Epithelial cell of proximal tubule (primary cell): ENCODE measurements at places on chromosomes 6 and 20. TPM values are rescaled to one million over a fixed set of nuclear protein-coding genes. Genes with fewer than 3 reads are reported as not detected.

GRCh38 chr6:143060806-143061596 lies at the start of gene AIG1:
AIG1 (plus strand) TSS chr6:143060889; CDS start chr6:143060926, 37 bp downstream.
- DNase-seq = no peak

GRCh38 chr6:27136077-27136644 lies 111.3 kb upstream of the PRSS16 start:
- no peak for DNase-seq

Gene TNF
- total RNA-seq = 13.9 and 14.2 TPM in 2 replicates

GRCh38 chr6:131868836-131869235 lies 61.0 kb downstream of the ENPP1 start:
- DNase-seq = no peak

Gene COL21A1
- not detected in 2 replicates for total RNA-seq

Gene MAPK13
- total RNA-seq = 33.8 and 44.6 TPM in 2 replicates

GRCh38 chr20:63891061-63892002 lies 3.6 kb upstream of the DNAJC5 start:
- no peak for DNase-seq

Gene ZSCAN16
- total RNA-seq = 6.7 and 7.4 TPM in 2 replicates

DNA sequence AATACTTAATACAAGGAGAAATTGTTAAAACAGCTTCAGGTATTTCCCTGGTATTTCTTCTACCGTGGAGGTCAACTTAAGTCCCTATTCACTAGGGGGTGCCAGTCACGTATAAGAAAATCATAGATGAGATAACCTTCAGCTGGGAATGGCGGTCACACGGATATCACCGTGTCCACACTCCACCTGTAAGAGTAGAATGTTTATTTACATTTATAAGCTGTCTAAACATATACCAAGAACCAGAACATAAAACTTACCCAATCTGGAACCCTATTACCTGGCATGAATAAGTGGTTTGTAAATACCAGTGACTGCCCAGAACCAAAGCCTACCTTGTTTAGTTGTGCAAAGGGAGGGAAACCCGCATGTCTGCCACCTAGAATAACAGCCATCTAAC lies 1.9 kb upstream of the ELOVL4 start:
- peak; percentile 36 for DNase-seq
